ENCODE measurements at places on chromosomes 5 and 9.

GRCh38 chr5:57486027-57486602, 3.5 kb upstream of the ACTBL2 start:
- peaks cover 16% of the 10 kb centered on the region for H3K4me1 ChIP-seq
- no peaks in the 10 kb centered on the region for H3K27me3 ChIP-seq
- H3K4me3 ChIP-seq = no peak overlapping the region
- no peak for DNase-seq
- no peak overlapping the region for H3K27ac ChIP-seq

DNA sequence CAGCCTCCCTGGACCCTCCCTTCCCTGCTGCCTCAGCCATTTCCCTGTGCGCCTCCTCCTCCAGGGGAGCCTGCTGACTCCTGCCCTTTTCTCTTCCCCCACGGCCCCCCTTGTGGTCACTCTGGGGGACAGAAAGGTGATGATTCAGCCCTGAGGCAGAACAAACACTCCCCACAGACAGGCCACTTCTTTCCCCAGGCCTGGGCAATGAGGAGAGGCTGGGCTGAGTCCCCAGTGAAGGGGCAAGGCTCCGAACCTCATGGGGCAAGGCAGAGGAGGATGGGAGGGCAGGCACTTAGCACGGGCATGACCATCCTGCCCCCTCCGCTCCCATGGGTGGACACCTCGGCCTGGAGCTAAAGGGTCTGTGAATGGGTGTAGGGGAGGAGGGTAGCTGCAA, 21.0 kb downstream of the CSF1R start:
- H3K27me3 ChIP-seq = no peaks in the 10 kb centered on the region
- no peaks in the 10 kb centered on the region for H3K36me3 ChIP-seq
- peaks cover 14% of the 10 kb centered on the region for H3K4me1 ChIP-seq
- no peak for DNase-seq
- no peak overlapping the region for H3K27ac ChIP-seq

DNA sequence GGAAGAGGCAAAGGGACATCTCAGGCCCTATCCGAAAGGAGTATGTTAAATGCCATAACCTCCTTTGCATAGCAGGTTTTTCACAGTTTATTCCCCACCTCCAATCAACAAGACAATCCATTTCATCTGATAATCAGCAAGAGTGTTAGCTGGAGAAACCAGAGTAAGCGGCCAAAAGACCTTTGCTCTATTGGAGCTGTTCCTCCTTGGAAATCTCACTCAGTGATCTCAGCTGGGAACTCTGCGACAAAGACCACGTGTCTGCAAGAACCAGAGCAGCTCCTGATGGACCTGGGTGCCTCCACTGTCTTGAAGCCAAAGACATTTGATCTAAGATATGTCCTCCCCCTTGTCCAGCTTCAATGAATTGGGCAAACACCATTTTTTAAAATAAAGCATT, 241.0 kb downstream of the SEC61B start:
- H3K27ac ChIP-seq = no peak overlapping the region
- no peak overlapping the region for H3K4me3 ChIP-seq
- peaks cover 13% of the 10 kb centered on the region for H3K4me1 ChIP-seq
- H3K36me3 ChIP-seq = no peaks in the 10 kb centered on the region

GRCh38 chr9:129258823-129259301, 80.8 kb upstream of the IER5L start:
- H3K4me1 ChIP-seq = no peaks in the 10 kb centered on the region
- peak overlapping the region; percentile 33 for H3K4me3 ChIP-seq
- H3K27ac ChIP-seq = no peak overlapping the region
- H3K36me3 ChIP-seq = no peaks in the 10 kb centered on the region
- no peak for DNase-seq
- no peaks in the 10 kb centered on the region for H3K27me3 ChIP-seq

DNA sequence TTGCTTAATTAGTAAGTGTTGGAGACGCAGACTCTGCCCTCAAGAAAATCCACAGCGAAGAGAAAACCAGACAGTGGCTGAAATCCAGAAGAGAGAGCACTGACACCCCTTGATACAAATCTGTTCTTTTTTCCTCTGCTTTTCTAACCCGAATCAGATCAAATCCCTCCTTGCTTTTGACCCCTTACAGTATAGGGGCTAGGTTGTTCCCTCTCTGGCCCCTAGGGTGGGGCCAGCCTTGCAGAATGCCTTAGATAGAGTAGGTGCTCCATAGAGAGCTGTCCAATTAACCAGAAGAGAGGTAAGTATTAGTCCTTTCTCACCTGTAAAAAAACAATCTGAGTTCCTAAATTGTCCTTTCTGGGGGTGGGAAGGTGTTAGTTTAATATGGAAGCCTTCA, 10.1 kb downstream of the C1QTNF2 start:
- DNase-seq = no peak
- no peak overlapping the region for H3K27ac ChIP-seq
- no peaks in the 10 kb centered on the region for H3K27me3 ChIP-seq
- H3K4me3 ChIP-seq = no peak overlapping the region
- H3K4me1 ChIP-seq = no peaks in the 10 kb centered on the region

DNA sequence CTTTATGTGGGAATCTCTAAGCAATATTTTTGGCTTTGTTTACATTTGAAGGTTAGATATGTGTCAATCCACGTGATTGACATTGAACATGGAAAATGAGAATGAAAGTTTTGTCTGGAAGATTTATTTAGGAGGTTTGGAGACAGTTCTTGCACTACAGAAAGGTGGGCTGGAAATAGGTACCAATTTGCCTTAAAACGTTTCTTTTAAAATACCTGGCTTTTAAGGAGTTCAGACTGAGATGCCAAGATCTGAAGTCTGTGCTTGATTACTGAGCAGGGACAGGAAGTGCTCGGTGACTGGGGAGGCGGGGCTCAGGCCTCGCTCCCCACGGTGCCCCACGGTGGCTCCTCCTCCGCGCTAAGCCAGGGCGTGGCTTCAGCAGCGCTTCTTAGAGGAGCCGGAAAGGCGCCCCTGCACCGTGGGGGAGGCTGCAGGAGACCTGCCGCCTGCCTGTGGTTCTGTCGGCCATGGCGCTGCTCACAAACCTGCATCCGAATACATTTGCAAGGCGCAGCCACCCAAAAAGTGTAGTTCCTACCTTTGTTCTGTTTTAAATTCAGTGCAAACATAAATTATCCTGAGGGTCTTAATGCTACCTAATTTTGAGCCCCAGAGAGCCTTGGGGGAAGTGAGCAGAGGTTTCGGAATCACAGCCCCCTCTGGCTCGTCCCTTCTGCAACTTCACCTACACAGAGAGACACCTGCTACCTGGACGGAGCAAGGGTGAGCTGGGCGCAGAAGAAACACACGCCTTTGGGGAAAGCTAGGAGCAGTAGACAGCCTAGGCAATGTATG, 49.2 kb downstream of the USP20 start:
- peak overlapping the region; percentile 54 for H3K27ac ChIP-seq
- peaks cover 24% of the 10 kb centered on the region for H3K36me3 ChIP-seq
- H3K4me3 ChIP-seq = no peak overlapping the region
- DNase-seq = peak; percentile 93
- peaks cover 47% of the 10 kb centered on the region for H3K4me1 ChIP-seq

GRCh38 chr5:103224118-103224893, 34.3 kb upstream of the MACIR start:
- peak; percentile 45 for DNase-seq
- H3K4me1 ChIP-seq = no peaks in the 10 kb centered on the region
- no peak overlapping the region for H3K27ac ChIP-seq
- no peaks in the 10 kb centered on the region for H3K27me3 ChIP-seq
- 0 out of 2 replicates have a peak overlapping the region, but pooled peaks have one; percentile 3 for H3K4me3 ChIP-seq

DNA sequence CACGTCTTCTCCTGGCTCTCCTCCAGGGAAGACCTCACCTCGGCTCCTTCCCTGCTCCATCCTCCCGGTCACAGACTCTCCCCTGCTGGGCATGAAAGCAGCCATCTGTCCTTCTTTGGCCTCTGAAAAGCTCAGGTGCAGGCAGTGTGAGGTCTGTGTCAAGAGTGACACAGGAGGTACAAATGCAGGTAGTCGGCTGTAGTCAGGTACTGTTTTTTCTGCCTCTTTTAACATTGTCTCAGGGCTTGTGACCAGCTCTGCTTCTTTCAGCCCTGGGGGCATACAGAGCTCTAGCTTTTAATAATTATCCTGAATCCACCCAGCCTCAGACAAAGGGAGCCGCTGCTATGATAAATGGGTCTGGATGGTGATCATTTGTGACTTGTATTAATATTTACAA, 46.4 kb downstream of the C5orf15 start:
- no peak overlapping the region for H3K4me3 ChIP-seq
- H3K27ac ChIP-seq = no peak overlapping the region
- H3K4me1 ChIP-seq = peaks cover 53% of the 10 kb centered on the region
- H3K36me3 ChIP-seq = no peaks in the 10 kb centered on the region
- peak; percentile 56 for DNase-seq
- no peaks in the 10 kb centered on the region for H3K27me3 ChIP-seq

DNA sequence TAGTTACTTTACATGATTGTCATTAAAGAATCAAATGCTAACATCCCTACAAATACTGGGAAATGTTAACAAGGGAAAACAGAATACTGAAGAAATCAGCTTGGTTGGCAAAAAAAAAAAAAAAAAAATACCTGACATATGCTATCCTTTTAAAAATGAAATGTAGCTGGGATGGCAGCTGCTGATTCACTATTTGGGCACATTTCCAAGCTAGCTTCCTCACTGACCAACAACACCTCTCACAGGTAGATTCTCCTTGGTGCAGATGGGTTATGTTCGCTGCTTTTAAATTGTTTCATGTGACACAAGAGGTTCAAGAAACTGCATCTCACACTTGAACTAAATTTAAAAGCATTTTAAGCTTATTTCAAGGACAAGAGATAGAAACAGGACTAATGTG, 6.1 kb upstream of the PRUNE2 start:
- H3K27ac ChIP-seq = peak overlapping the region; percentile 62
- DNase-seq = no peak
- H3K4me3 ChIP-seq = no peak overlapping the region

- H3K27me3 ChIP-seq = no peaks in the 10 kb centered on the region
- H3K4me1 ChIP-seq = no peaks in the 10 kb centered on the region
- no peak overlapping the region for H3K4me3 ChIP-seq
- no peak overlapping the region for H3K27ac ChIP-seq
- no peaks in the 10 kb centered on the region for H3K36me3 ChIP-seq
- no peak for DNase-seq
These were observed 609.8 kb downstream of the PTPRD start for GRCh38 chr9:10003047-10003446.

DNA sequence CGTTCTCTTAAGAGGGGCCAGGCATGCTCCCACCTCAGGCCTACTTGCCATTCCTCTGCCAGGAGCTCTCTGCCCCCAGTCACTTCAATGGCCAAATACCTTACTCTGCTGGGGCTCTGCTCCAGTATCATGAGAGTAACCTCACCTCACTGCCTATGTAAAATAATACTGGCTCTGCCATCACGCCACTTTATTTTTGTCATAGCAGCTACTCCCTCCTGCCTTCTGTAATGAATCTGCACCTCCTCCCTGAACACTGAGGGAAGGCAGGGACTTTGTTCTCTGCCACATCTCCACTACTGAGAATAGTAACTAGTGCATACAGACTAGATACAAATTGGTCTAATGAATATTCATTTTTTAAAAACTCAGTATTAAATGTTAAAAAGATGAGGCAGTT, 33.8 kb downstream of the MACROH2A1 start:
- H3K36me3 ChIP-seq = peaks cover 76% of the 10 kb centered on the region
- peaks cover 21% of the 10 kb centered on the region for H3K4me1 ChIP-seq
- no peak overlapping the region for H3K27ac ChIP-seq
- no peaks in the 10 kb centered on the region for H3K27me3 ChIP-seq
- H3K4me3 ChIP-seq = no peak overlapping the region
- DNase-seq = no peak

DNA sequence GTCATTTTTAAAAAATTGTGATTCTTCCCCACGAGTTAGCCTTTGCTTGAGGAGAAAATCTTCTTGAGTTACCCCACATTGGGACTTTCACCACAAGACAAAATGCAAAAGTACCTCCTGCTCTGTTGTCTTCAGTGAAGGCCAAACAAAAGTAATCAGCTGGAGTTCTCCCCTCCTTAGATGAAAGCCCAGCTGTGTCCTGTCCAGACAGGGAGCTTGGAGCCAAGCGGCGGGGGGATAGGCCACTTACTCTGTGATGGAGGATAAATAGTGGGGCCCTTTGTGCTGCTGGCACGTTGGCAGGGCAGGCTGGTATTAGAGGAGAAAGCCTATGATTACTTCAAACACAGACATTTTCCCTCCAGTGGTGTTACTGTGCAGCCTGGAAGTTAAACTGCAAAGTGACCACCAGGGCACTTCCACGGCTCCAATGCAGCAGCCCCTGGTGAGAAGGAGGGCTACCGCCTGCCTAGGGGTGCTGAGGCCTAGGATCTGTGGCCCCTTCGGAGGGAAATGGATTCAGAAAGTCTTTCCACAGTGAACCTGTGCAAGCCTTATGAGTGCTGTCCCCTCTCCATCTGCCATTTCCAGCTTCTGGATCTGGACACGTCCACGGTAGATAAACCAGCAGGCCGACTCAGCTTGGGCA, 155.0 kb downstream of the TMEM167A start:
- H3K4me3 ChIP-seq = no peak overlapping the region
- H3K4me1 ChIP-seq = no peaks in the 10 kb centered on the region
- H3K27ac ChIP-seq = no peak overlapping the region

GRCh38 chr5:80192507-80193241, 63.2 kb downstream of the SERINC5 start:
- peaks cover 34% of the 10 kb centered on the region for H3K4me1 ChIP-seq
- H3K36me3 ChIP-seq = no peaks in the 10 kb centered on the region
- H3K4me3 ChIP-seq = no peak overlapping the region
- H3K27me3 ChIP-seq = no peaks in the 10 kb centered on the region
- H3K27ac ChIP-seq = peak overlapping the region; percentile 56

All from SK-N-SH (cell line).